ENCODE measurements at places on chromosomes 2 and 18.

- no peak for DNase-seq
These were observed 418.9 kb downstream of the EPHA4 start for GRCh38 chr2:221153226-221153625.

DNA sequence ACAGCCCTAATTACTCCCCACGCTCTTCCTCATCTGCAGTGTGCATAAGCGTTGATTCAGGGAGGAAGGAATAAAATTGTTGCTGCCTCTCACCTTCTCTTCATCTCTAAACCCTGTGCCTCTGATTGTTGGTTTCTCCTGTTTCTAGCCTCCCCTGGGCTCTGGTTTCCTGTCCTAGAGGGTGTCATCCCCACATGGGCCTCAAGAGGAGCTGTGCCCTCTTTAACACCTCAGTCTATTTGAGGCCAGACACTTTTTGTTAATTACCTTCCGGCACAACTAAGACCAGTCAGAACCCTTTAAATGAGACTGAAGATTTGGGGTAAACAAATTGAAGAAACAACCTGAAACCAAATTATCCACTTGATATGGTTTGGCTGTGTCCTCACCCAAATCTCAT lies 9.7 kb downstream of the CTAGE1 start:
- DNase-seq = no peak

GRCh38 chr2:28471214-28471613 lies 24.6 kb upstream of the PLB1 start:
- no peak for DNase-seq

DNA sequence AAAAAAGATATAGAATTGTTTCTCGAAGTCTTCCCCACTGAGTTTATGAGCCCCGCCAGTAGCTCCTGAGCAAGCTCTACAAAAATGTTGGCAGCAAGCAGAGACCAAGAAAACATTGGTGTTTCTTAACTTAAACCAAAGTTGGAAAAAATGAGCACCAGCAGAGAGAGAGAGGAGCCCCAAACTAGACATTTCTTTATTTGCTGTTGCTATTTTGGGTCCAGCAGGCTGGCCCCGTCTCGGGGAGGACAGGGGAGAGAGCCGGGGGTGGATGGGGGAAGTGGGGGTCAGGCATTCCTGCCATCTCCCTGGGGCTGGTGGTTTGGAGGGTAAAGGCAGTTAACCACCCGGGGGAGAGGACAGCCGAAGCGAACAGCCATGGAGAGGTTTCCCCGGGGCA lies 113.0 kb downstream of the DYSF start:
- DNase-seq = no peak

DNA sequence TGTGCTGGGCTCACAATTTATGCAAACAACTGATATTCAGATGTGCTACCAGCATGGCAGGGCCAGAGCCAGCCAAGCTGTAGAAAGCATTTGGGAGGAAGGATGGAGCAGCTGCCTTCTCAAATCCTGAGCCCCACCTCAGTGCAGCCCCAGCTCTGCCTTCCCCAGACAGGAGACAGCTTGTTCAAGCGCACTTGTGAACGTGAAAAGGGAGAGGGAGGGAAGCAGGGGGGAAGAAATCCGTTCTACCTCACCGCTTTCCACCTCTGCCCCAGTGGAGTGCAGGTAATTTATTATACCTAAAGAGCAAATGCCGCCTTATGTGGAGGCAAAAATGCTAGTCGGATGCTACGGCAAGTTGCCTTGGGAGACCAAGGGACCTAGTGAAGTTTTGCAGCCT lies 66.0 kb upstream of the SLC14A2 start:
- DNase-seq = no peak

- DNase-seq = no peak
These were observed 21.9 kb downstream of the INO80D start for GRCh38 chr2:206064077-206064476.

GRCh38 chr2:74653589-74653984 lies 460 bp upstream of the SEMA4F start:
- no peak for DNase-seq

- DNase-seq = no peak
These were observed 22.7 kb downstream of the EPC2 start for GRCh38 chr2:148667113-148667836.
